ENCODE measurements at places on chromosomes 12 and 14.

DNA sequence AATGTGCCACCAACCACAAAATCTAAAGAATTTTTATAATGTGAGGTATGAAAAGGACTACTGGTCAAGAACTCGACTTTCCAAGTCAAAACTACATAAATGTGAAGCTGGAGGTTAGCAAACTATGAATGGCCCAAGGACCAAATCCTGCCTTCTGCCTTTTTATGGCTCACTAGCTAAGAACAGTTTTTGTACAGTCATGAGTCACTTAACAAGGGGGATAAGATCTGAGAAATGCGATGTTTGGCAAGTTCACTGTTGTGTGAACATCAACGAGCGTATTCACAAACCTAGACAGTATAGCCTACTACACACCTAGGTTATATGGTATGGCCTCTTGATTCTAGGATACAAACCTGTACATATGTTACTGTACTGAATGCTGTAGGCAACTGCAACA, 28.2 kb downstream of the FERMT2 start:
- no peak for DNase-seq

GRCh38 chr12:42190376-42190775, 45.7 kb upstream of the GXYLT1 start:
- no peak for DNase-seq

GRCh38 chr14:65790172-65790815, 377.8 kb downstream of the FUT8 start:
- no peak for DNase-seq

DNA sequence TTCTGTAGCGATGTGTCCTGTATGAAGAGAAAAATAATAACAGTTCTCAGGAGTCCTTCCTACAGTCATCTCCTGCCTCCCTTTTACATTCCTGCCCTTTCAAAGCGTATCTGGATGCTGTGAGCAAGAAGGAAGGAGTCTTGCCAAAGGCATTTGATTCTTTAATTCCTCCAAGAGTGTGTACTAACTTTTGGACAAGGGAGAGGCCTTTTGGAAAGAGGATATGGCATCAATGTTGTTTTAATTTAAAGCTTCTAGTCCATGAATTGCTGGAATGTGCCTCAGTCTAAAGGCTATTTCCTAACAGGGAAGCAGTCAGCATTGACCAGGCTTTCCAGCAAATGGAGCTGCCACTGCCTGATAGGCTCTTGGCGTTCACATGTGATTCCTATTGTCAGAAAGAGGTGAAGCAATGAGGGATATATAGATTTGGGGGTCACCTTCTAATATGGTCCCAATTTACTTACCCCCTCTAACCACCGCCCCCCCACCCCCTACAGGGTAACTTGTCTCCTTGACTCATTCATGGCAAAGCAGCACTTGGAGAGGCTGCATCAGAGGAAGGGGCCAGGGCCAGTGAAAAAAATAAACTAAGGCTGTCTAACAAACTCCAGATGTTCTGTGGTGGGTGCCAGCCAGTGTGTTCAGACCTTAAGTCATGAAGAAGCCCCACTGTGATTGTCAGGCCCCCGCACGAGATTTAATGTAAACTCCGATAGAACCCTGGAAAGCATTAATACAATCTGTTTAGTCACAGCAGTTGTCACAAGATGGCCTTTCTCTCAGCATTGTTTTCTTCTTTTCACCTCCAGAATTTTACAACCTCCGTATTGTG, 220.3 kb downstream of the FBXL14 start:
- DNase-seq, result no peak

GRCh38 chr12:6367065-6367968, 8.0 kb downstream of the SCNN1A start:
- peak; percentile 28 for DNase-seq

- DNase-seq, result no peak
These were observed 160.0 kb upstream of the PLEKHA5 start for GRCh38 chr12:18969512-18969911.

- no peak for DNase-seq
These were observed 19.9 kb upstream of the KRT83 start for GRCh38 chr12:52341066-52341580.

GRCh38 chr14:100309028-100309737, 2.9 kb upstream of the SLC25A29 start:
- no peak for DNase-seq

DNA sequence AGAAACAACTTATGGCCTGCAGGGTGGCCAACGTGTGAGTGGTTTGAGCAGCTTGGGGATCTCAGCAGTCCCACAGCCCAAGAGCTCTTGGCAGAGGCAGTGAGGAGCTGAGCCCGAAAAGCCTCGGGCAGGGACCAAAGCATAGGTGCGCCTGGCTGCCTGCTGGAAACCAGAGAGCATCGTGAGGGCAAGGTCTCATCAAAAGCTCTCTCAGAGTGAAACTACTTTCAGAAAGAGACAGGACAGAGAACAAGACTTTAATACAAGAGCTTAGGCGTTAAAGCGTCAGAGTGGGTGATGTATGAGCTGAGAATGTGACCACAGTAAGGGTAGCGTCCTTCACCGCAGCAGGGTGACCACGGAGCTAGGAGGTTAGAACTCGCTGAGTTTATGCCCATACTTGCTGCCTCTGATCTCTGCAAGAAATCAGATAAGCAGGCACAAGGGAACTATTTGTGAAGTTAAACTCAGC, 30.8 kb downstream of the LGMN start:
- no peak for DNase-seq

- DNase-seq, result no peak
These were observed 20.8 kb downstream of the PAPLN start for GRCh38 chr14:73258076-73258475.

GRCh38 chr14:50225974-50226297, 5.4 kb downstream of the SOS2 start:
- no peak for DNase-seq

DNA sequence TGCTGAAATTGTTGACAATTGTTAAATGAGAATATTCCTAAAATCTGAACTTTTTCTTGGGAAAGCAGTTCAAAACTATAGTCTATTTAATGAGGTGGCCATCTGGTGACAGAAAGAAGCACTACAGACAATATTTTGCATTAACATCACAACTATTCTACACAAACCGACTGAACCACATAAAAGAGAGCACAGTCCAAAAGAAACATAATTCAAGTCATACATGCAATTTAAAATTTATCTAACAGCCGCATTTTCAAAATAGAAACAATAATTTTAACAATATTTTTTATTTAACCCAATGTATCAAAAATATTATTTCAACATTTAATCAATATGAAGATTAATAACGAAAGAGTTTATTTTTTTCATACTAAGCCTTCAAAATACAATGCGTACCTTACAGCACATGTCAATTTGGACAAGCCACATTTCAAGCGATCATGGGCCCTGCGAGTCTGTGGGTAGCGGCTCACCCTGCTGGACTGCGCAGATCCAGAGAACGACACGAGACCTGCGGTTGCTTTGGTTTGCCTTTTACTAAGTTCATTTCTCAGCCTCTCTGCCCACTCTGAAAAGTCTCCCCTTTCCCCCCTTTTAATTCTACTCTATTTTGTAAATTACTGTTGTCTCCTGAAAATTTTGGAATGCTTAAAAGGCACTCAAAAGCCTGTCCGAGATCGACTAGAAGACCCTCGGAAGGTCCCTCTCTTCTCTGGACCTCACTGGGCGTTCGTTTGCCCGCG, 947 bp upstream of the LRRC9 start:
- DNase-seq, result peak; percentile 23

DNA sequence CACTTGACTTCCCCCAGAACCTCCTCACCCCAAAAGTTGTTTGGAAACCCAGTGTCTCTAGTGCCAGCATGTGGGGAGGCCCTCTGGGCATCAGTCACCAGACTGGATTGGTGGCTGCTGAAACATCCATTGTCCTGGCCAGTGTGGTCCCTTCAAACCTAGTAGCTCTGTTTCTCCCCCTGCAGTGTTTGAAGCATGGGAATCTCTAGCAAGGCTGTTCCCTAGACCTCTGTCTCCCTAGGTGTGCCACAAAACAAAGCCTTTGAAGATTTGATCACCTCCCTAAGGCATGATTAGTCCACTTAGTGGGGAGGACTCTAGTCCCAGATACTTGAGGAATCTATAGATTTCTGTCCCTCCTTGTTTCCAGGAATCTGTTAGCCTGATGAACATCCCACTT, 60.3 kb downstream of the ARF6 start:
- DNase-seq, result no peak

- no peak for DNase-seq
These were observed 813.0 kb downstream of the NRXN3 start for GRCh38 chr14:78983126-78983525.

DNA sequence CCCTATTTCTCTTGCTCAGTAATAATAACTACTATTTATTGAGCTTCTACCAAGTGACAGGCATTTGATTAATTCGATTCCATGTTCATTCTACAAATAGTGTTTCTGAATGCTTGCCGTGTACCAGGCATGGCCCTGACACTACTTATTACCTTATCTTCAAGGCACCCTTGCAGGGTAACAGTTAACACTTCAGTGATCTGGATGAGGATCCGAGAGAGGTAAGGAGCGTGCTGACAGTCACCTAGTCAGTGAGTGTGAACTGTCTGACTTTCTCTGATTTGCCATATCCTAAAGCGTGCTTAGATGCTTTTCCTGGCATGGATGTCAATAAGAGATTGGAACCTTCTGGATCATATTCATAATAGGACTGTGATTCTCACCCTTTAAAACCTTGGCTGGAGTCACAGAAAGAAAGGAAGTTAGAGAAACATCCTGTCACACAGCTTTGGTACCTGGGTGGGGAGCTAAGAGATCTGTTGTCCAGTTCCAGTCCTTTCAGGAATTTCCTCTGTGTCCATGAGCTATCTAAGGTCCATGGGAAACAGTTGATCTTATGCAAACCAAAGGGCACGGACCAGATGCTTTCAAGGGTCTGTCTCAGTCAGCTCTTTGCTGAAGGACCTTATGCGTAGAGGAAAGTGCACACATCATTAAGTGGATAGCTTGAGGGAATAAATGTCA, 54.8 kb downstream of the PPFIBP1 start:
- DNase-seq, result no peak

DNA sequence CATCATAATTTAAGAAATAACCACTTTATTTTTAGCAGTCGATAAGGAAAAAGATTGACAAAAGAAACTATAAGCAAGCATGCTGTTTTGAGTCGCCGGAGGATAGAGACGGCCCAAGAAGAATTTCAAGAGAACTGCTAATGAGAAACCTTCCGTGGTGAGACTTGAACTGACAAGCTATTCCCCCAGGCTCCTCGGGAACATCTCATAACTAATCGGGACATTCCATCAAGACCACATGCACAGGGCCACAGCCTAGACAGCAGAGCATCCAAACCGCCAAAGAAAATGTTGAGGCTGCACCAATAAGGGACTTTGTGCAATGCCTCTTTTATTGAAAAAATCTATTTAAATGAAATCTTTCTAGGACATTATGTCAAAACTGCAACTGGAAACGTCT, 51.0 kb downstream of the YEATS4 start:
- no peak for DNase-seq

DNA sequence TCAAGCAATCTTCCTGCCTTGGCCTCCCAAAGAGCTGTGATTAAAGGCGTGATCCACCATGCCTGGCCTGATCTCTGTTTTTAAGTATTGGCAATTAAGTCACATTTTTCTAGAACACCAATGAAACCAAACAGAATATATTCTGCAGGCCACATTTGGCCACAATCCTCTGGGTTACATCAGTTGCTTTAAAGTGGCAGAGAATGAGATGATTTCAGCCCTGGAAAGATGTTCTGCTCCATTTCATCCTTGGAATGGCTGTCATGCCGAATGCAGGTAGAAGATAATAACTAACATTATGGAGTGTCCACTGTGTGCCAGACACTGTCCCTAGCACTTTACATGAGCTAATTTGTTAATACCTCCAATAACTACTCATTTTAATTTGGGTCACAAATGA, 154.4 kb downstream of the PTPN11 start:
- DNase-seq, result no peak

DNA sequence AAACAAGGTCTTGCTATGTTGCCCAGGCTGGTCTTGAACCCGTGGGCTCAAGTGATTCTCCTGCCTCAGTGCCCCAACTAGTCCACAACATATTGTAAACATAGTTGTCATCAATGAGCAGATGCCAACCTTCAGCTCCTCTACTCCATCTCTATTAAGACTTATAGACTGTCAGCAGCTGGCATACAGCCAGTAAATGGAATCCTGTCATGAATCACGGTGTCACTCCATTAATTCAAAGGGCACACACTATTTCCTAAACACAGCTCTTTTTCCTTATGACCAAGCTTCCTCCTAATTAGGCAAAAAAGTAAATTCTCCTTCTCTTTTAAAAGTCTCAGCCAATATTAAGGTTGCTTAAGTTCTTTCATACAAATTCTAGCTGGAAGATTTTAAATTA, 111.2 kb downstream of the ITPR2 start:
- peak; percentile 4 for DNase-seq

DNA sequence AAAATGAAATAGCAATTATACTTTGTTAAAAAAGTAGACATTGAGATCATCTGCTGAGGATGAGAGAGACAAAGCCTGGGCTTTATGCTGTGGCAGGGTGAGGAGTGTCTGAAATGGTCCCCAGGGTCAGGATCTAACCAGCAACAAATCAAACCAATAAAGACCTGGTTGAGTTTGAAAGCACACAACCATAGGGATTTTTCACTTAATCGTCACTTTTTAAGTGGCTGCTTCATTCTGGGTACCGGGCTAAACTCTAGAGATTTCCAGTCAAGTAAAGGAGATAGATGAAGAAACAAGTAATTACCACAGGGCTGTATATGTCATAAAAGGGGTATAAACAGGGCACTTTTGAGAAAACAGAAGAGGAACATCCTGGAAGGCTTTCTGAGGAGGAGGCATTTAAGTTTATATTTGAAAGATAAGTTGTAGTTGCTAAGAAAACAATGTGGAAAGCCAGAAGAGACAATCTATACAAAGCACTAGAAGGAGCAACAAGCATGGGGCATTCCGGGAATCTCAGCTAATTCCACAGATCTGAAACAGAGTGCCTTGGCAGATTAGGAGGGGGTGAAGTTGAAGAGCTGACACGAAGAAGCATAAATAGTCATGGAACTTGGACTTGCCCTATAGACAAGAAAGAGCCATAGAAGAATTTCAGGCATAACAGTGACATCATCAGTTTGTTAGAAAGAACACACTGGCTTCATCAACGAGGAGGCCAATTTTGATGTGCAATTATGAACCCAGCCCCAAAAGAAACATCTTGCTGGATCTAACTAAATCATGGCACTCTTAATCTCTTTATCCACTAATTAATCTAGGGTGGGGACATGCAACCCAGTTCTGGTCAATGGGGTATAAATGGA, 46.9 kb upstream of the FRS2 start:
- DNase-seq, result no peak

GRCh38 chr12:29533815-29534489, 36.5 kb upstream of the OVCH1 start:
- DNase-seq, result no peak
